ENCODE measurements at places on chromosomes 11 and 22.

- DNase-seq = no peak
Measured at GRCh38 chr11:128470081-128470480, 117.3 kb downstream of the ETS1 start.

DNA sequence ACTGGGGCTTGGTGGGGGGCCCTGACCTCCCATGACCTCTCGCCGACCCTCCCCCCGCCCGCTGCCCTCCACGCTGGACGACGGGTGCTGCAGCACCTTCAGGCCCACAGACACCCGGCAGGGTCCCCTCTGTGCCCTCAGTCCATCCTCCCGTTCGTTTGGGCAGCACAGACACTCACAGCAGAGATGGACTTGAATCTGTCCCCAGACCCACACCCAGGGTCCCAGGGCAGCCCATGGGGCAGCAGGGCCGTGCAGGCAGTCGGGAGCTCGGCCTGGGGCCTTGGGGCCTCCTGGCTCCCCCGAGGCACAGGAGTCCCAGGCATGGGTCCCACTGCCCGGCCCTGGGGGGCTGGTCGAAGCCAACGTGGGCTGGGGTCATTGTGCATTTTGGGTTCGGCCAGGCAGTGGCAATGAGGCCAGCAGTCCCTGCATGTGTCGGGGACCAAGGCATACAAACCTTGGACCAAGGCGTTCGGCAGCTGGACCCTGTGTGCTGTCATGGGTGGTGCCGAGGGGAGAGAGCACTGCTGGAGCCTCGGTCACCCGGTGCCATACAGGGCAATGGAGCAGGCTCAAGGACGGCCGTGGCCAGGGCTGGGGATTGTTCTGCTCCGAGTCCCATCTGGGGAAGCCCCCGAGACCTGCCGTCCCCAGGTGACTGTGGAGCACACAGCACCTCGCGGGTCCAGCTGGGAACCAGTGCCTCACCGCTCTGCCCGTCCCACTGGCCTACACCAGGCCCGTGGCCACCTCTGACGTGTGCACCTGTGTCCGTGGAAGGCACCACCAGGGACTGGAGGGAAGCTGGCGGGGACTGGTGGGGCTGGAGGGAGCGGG, 19.3 kb upstream of the BRSK2 start:
- no peak for DNase-seq

- DNase-seq = peak; percentile 12
Measured at GRCh38 chr22:24189249-24190158, 8.2 kb downstream of the SUSD2 start.

DNA sequence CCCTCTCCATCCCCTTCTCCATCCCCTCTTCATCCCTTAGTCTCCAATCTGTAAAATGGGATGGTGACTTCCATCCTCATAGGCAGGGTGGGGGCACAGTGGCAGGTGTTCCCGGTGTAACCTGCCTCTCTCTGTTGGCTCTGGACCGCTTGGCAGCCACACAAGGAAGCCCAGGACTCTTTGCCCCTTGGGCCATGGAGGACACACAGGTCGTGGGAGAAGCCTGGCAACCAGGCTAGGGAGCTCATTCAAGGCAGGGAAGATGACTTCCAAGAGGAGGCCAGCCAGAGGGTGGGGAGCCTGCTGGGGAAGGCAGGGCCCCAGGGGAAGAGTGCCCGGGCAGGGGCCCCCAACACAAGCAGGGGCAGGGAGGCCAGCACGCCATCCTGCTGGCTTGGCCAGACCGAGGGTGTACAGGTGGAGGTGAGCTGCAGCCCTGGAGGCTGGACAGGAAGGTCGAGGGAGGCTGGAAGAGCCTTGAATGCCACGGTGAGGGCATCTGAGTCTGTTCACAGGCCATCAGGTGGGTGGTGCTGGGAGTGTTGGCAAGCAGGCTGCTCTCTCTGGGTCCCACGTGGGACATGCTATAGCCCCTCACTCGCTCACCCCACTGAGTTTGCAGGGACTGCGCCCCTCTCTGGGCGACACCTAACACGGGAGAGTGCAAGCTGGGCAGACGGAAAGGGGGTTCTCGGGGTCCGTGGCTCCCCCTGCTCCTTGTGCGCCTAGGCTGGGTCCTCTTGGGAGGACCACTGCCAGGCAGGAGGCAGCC, 15.5 kb upstream of the CTSD start:
- no peak for DNase-seq

DNA sequence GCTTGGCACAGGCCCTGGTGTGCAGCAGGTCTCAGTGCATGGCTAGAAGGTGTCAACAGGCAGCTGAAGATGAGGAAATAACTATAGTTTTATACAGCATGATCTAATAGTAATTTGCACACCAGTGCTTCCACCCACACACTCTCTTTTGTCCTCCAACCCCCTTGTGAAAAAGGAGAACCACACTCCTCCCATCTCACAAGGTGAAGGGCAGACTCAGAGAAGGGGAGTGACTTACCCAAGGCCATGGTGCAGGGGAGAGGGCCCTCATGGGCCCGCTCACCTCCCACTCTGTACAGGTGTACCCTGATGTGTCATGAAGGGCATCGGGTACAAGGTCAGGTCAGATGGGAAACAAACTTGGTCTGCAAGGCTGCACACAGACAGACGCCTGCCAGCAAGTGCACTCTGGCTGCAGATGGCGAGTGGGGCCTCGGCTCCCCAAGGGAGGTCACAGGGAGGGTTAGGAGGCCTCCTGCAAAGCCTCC, 53.4 kb downstream of the DGCR2 start:
- no peak for DNase-seq

GRCh38 chr22:30728826-30729225, 34.2 kb downstream of the OSBP2 start:
- no peak for DNase-seq

DNA sequence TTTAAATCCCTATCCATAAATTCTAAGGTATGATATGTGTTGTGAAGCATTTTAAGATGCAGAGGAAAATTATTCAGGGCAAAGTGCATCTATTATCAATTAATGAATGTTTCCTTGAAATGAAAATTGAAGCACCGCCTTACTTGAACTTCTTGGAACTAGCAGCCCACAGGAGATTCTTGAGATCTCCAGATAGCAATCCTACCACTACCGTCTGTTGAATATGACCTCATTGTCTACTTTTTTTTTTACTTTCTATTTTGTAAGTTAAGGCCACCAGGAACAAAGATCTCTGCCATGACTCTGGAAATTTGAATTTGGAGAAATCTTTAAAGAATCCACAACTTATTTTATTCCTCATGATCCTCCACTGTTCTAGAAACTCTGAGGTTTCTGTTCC, 808.7 kb downstream of the KCNA4 start:
- DNase-seq = no peak

DNA sequence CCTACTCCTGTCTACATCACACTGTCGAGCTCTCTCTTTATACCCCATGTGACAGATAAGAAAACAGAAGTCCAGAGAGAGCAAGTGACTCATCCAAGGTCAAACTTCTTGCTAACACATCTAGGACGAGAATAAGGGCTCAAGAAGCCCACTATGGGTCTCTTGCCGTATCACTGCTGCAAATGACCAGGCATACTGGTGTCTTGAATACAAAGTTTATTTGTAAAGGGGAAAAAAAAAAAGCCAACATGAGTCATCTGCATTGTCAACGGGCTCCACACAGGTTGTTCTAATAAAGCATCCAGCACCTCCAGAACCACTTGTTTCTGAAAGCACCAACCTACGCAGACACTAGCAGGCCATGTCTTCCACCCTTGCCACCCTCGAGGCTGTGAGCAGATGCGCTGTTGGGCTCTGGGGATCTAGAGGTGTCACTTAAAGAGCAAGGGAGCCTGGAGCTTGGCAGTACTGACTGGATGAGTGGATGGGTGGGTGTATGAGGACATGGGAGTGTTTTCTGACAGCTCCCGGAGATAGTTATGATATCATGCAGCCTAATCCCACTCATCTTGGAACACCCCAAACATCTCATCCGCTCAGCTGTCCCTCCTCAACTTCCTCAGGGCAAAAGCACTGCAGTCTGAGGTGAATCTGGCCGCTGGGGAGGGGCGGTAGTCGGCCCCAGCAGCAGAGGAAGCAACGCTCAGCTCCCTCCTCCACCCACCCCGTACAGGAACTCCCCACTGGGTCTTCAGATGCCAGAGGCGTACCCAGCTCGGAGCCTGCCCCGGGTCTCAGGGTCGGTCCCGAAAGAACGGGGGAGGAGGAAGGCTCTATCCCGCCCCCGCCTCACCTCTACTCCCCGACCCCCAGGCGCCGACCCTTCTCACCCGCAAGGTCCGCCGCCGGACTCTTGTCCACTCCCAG, 1.0 kb downstream of the SMCO4 start:
- DNase-seq = no peak

DNA sequence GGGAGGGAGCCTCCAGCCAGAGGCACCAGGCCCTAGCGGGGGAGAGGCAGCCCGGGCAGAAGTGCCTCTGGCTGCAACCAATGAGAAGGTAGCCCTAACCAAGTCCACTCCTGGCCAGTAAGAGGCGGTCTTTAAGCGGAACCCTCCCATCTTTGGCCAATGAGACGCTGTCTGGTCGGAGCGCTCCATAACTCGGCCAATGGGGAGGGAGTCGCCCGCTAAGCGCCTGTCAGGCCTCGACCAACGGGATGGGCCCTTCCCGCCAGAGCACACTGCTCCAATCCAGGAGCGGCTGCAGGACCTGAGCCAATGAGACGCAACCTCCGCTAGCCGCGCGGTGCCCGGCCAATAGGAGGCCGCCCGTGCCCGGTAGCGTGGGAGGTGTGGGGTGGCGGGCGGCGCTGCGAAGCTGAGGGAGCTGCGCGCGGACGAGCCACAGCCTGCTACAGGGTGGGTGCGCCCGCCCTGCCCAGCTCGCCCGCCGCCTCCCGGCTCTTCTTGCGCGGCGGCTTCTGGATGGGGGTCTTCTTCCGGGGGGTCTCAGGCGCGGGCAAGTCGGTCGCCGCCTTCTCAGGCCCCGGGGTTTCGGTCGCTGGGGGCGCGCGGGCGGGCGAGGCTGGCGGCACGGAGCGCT, 12.6 kb downstream of the SCARF2 start:
- DNase-seq = no peak

GRCh38 chr22:32407312-32407711, 4.7 kb downstream of the RTCB start:
- DNase-seq = no peak

DNA sequence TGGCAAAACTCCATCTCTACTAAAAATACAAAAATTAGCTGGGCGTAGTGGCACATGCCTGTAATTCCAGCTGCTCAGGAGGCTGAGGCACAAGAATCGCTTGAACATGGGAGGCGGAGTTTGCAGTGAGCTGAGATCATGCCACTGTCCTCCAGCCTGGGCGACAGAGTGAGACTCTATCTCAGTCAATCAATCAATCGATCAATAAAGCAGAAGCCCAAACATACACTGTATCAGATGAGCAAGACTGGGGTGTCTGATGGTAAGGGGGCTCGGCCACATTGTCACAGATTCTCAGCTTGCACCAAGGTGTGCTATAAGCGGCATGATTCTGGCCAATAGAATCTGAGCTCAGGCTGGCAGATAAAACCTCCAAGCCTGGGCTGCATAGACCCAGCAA, 261.1 kb downstream of the BUD13 start:
- DNase-seq = no peak

DNA sequence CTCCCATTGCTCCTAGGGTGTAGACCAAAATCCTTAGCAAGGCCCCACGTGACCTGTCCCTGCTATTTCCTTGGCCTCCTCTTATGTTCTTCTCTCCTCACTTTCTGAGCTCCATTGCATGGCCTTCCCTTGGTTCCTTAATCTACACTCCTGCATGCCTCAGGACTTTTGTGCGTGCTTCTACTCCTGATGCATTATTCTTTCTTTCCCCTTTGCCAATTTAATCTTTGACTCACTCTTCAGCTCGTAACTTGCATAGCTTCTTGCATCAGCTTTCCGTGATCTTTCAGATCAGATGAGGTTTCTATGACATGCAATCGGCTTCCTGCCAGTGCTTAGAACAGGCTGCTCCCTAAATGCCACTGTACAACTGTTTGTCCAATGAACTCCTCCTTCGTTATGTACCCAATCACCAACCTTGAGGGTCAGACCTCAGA, 261.6 kb upstream of the CADM1 start:
- no peak for DNase-seq

- DNase-seq = no peak
Measured at GRCh38 chr11:65700399-65700798, 11.7 kb upstream of the KAT5 start.

GRCh38 chr11:63858628-63859550, 20.0 kb downstream of the MARK2 start:
- DNase-seq = no peak

DNA sequence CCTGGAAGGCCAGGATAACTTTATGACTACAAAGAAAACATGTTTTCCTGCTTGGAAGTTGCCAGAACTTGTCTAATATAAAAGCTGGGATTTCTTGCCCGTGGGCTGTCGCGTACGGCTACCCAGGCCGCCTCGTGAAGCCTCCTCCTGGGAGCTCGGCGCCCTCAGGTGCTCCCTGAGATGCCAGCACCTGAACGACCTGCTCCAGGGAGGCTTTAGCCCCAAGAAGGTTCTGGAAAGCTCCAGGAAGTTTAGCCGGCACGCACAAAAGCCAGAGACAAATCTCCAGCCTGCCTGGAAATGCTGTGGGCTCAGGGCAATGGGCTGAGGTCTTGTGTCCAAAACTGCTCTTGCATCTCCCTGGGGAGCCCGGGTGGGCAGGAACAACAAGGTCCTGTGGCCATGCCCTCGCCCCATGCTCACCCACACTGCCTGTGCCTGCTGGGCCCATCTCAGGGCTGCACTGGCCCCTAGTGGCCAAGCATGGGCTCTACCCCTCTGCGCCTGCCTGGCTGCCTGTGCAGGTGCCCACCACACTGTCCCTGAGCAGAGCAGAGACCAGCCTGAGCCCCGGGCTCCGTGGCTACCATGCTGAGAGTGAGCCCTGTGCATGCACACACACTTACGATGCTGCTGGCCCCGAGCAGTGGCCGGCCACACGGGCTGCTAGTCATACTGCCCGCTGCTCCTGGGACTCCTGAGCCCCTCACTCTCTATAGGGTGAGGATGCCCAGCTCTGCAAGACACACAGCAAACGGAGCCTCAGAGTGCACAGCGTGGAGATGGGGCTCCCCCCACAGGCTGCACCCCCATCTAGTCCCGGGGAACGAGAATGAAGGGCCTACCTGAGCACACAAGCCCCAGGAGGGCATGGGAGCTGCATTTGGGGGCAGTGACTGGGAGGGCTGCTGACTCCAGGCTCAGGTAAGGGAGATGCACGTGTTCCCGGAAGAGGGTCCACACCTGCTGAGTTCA, 4.9 kb upstream of the CELSR1 start:
- DNase-seq = peak; percentile 32

- no peak for DNase-seq
Measured at GRCh38 chr22:49760280-49760629, 67.4 kb downstream of the BRD1 start.

DNA sequence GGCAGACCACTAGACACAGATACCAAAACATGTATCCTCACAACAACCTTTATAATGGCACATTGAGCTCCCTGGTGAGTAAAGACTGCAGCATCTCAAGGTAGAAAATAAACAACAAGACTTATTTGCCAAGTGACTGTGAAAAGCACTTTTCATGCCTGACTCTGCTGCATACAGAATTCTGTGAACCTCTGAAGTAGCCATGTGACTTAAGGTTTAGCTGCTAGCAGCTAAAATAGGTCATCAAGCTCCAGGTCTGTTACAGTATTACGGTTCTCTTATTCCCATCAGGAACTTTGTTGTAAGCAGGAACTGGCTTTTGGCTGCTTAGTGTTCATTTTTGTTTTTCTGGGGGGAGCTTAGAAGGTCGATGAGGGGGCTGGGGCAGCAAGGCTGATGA, 139.4 kb downstream of the PAX6 start:
- no peak for DNase-seq

GRCh38 chr11:20035701-20036601, 124.3 kb downstream of the DBX1 start:
- no peak for DNase-seq
